ENCODE measurements at places on chromosomes 2 and 18.

GRCh38 chr2:39300044-39300978 lies 56.5 kb upstream of the CDKL4 start:
- no peak for DNase-seq

GRCh38 chr18:63288311-63288710 lies 31.3 kb downstream of the BCL2 start:
- no peak for DNase-seq

DNA sequence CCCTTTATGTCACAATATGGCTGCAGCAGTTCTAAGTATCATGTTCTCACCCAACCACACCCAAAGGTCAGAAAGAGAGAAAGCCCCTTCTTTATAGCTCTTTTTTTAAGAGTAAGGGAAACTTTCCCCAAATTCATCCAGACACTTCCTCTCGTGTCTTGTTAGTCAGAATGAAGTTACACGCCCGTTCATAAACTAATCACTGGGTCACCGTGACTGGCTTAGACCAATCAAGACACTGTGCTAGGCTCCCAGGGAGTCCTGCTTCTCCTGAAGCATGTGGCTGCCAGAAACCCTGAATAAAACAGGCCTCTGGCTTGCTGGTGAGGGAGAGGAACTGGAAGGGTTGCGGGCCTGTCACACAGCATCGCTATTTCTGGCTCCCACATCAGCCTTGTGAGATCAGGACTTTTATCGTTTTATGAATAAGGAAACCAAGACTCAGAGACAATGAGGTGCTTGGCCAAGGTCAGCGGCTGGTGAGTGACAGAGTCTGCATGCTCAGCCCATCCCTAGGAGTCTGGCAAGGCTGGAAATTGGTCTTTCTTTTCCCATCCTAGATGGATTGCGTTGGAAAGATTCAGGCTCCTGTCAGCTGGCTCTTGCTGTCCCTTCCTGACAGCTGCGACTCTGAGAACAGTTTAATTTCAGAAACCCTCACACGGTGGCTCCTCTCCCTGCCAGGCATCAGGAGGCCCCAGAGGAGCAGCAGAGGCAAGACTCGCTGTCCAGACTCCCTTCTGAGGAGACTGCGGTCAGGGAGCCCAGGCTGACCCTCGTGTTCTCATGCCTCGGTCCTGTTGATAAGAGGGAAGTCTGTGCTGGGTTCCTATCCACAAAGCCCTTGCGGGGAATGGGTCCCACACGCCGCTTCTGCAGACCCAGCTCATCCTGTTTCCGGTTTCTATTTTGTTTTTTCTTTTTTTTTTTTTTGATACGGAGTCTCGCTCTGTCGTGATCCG lies 104.5 kb upstream of the TAF1B start:
- DNase-seq: peak; percentile 12

- no peak for DNase-seq
These were observed 58.6 kb downstream of the SMCHD1 start for GRCh38 chr18:2714140-2714539.

DNA sequence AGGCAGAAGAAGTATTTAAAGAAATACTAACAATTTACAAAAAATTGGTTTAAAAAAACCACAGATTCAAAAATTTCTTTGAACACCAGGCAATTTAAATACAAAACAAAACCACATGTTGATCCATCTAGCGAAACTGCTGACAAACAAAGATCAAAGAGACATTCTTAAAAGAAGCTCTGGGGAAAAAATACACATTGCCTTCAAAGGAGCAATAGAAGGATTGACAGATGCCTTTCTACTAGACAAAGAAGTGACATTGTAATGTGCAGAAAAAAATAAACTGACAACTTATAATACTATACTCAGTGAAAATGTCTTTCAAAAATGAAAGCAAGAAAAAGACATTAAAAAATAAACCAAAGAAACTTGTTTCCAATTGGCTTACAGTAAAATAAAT lies 12.6 kb upstream of the EIF2AK3 start:
- no peak for DNase-seq

All from iris pigment epithelial cell (primary cell).